Activated CD8-positive, alpha-beta memory T cell treated with anti-CD3 and anti-CD28 coated beads for 1 hour (primary cell): ENCODE measurements at places on chromosomes 5 and 9.

DNA sequence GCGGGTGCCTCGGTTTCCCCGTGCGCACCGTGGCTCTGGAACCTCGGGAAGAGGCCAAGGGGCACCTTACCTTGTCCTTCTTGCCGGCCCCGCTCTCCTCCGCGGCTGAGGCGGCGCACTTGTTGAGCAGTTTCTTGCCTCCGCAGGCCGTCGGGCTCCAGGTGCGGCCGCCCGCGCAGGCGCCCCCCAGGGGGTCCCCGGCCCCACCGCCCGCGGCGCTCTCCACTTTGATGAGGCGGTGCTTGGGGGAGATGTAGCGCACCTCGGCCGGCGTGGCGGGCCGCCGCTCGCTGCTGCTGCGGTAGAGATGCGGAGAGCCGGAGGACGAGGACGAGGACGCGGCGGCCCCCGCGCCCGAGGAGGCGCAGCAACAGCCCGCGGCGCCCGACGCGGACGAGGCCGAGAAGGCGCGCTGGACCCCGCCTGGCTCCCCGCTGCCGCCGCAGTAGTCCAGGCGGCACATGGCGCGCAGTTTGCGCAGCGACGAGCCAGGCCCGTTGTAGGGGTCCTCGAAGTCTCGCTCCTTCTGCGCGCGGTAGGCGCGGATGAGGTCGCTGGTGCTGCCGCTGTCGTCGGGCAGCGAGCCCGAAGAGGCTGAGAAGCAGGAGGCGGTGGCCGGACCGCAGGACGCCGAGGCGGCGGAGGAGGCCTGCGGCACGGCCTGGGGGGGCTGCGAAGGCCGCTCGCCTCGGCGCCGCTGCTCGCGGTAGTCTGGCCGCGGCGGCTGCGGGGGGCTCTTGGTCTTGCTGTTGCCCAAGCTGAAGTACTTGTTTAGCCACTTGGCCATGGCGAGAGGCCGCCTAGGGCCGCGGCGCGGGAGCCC is 957 bp downstream of the SHB start:
- DNase-seq, result no peak

DNA sequence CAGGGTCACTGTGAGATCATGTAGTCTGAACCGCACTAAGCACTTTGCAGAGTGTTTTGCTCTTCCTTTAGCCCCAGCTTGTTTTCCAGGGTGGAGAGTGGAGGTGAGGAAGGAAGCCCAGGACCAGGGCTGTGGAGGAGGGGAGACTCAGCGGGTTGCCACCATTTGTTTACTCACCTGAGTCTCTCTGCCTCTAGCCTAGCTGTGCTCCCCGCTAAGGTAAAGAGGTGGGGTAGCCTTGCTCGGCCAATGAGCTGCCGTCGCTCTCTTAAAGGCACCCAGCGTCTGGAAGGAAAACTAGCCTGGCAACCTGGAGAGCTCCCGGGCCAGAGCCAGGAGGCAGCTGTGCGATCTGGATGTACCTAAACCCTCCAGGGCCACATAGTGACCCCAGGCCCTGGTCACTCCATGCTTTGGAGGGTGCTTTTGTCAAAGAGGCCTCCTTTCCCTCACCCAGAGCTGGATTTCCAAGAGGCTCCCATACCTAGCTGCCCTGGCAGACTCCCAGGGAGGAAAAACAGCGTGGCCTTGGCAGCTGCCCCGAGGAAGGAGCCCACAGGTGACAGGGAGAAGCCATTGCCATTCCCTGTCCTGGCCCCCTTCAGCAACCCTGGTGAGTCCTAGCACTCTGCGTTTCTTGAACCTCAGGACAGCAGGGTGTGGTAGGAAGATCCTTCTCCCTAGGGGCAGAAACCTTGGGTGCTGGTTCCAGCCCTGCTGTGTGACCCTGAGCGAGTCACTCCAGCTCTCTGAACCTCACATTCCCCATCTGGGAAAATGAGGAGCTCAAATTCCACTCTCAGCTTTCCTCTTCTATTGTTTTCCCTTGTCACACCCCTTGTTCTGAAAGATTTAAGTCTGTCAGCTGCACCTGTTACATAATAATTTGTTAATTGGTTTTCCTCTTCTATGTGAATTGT is 42.4 kb upstream of the LARP1 start:
- no peak for DNase-seq

- no peak for DNase-seq
Measured at GRCh38 chr5:146213210-146213826, 9.9 kb downstream of the RBM27 start.

GRCh38 chr5:61675015-61675692 is 343.1 kb downstream of the ZSWIM6 start:
- no peak for DNase-seq

DNA sequence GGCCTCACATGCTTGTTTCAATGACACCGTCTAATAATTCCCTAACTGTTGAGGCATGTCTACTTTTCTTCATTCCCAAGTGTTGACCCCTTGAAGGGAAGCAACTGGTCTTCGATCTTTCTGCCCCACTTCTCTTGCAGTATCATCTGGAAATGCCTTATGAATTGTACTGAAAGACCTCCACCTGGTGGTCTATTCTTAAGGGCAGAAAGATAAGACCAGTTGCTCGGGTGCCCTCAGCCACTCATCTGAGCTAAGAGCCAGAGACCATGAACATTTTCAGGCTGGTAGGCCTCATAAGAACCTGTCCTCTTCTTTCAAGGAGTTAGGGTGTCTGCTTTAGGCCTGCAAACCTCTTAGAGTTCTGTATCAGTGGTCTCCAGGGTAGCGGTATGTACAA is 542.5 kb downstream of the CTNND2 start:
- DNase-seq, result no peak

DNA sequence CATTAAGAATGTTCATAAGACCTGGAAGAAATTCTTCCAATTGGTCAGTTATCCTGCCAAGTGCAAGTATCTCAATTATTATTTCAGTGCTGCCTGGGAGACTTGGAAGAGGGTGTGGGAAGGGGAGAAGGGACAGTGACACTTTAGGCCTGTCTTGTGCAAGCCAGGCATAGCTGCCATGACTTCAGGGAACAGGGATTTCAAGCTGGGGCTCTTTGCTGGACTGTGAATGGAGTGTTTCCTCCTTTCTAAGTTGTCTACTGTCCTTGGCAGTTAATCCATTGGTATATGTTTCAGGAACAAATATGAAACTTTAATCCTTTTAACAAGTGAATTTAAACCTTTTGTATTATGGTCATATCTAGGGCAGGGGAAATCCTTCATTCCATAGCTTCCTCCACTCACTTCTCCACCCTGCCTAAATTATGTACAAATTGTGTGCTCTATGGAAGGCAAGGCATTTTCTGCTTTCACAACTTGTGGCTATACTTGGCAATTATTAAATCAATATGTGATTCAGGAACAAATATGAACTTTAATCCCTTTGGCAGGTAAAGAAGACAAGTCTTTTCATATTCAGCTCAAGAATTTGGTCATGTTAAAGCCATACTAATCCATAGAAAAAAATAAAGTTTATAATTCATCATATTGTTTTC is 72.7 kb upstream of the IL33 start:
- no peak for DNase-seq

GRCh38 chr5:65475895-65476294 is 5.8 kb downstream of the ADAMTS6 start:
- no peak for DNase-seq

GRCh38 chr5:166399781-166400180 is 1891.7 kb upstream of the WWC1 start:
- no peak for DNase-seq

- DNase-seq, result no peak
Measured at GRCh38 chr5:72937517-72938061, 18.3 kb upstream of the FCHO2 start.

DNA sequence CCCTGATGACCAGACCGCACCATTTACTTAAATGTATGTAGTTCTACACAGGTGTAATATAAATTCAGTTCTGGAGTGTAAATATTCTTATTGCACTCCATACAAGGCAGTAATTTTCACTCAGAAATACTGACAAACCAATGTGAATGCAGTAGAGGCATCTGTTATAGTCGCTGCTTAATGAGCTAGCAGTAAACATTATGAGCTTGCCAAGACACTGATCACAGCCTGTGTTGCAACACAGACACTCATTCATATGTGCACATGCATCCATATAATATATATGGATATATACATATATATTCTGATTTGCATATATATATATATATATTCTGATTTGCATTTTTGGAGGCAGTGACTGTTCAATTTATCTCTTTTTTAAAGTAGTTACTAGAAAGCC is 435.1 kb upstream of the ST8SIA4 start:
- no peak for DNase-seq

DNA sequence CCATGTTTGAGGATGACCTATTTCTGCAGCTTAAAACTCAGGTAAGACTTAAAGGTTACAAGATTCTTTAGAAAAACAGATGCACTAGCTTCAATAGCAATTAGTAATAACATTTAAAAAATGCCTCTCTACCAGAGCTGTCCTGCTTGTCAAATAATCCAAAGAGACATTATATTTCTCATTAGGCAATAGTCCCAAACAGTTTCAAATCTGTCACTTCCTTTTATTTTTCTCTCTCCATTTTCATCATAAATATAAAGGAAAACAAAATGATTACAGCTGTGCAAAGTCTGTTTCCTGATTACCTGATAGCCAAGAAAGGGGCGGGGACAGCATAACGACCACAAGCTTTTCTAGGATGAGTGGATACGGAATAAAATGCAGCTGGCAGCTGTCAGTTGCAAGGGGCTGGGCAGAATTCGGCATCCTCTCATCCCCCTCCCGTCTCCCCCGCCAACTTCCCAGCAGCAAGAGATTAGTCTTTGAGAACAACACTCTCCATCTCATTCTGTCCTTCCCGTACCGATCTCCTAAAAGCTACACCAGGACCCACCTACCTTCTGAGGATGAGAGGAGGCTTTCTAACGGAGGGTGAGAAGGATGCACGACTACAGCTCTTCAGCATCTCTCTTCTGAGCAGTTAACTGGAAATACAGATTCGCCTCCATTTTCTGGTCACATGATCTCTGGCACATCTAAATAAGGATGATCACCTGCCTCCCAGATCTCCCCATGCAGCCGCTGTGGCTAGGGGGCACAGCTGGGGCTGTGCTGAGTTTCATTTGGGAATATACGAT is 72.5 kb upstream of the PCA3 start:
- DNase-seq, result no peak

- DNase-seq, result no peak
Measured at GRCh38 chr5:150305557-150305956, 2.9 kb upstream of the ARSI start.

GRCh38 chr5:547086-547924 is 23.1 kb upstream of the SLC9A3 start:
- DNase-seq, result no peak

DNA sequence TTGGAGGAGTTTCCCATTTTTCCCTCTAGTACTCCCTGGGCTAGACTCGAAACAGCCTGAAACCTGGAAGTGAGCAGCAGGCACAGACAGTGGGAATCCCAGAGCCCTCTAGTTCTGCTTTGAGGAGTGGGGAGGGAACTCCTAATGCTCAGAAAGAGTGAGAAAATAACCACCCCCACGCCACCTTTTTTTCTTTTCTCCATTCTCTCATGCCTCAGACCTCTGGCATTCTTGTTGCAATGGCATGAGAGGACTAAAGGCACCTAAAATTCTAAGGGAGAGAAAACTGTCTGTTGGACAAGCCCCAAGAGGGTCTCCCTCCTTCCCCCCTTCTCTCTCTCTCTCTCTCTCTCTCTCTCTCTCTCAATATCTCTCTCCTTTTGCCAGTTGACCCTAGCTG is 15.1 kb upstream of the IRF1 start:
- DNase-seq, result no peak

DNA sequence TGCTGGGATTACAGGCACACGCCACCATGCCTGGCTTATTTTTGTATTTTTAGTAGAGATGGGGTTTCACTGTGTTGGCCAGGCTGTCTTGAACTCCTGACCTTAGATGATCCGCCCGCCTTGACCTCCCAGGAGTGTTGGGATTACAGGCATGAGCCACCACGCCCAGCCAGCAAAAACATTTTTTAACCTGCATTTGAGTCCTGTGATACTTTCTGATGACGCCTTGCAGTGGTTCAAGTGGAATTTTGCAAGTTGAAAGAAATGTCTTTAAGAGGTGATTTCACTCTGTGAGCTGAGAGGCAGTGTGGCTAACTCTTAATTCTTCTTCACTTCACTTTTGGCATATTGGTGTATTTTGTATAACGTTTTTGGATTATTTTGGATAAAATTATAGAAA is 9.1 kb downstream of the ANP32B start:
- no peak for DNase-seq

GRCh38 chr9:134661299-134661698 is 19.7 kb downstream of the COL5A1 start:
- DNase-seq, result no peak

DNA sequence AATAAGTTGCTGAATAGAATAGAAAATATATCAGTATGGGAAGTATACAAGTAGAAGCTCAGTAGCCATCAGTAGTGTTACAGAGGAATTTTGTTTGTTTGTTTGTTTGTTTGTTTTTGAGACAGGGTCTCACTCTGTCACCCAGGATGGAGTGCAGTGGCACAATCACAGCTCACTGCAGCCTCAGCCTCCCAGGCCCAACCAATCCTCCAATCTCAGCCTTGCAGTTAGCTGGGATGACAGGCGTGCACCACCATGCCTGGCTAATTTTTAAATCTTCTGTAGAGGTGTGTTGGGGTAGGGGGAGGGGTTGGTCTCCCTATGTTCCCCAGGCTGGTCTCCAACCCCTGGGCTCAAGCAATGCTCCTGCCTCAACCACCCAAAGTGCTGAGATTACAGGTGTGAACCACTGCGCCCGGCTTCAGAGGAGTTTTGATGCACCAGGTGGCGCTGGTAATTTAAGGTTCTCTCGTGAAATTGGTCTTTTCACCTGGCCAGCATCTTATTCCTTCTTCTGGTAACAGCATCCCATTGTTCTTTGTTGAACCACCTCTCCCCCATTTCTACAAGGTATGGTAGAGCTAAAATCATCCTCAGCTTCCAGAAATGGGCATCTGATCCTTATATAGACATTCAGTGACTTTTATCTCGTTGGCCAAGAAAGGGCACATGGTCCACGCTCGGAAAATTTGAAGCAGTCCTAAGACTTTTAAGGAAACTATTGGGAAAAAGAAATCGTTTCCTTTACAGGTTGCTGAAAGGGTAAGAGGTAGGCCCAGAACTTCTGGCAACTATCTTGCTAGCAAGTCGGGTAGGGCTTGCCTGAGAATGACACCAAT is 157.1 kb downstream of the ARRDC3 start:
- peak; percentile 12 for DNase-seq

- DNase-seq, result no peak
Measured at GRCh38 chr5:138909734-138910133, 34.6 kb upstream of the LRRTM2 start.

GRCh38 chr5:61659221-61659696 is 327.2 kb downstream of the ZSWIM6 start:
- DNase-seq, result no peak

- DNase-seq, result no peak
Measured at GRCh38 chr5:15452781-15453180, 47.2 kb upstream of the FBXL7 start.

DNA sequence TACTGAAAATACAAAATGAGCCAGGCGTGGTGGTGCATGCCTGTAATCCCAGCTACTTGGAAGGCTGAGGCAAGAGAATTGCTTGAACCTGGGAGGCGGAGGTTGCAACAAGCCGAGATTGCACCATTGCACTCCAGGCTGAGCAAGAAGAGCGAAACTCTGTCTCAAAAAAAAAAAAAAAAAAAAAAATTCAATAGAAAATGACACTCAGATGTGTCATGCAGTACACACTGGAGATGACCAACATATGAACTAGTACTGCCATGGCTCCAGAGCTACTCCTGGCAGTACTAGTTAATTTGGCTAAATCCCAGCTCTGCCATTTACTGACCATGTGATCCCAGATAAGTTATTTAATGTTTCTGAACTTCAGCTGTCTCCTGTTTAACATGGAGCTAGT is 7.3 kb downstream of the ATOX1 start:
- no peak for DNase-seq

GRCh38 chr5:178388386-178389025 is 155.9 kb upstream of the PHYKPL start:
- no peak for DNase-seq
